ENCODE measurements at places on chromosomes 11 and 22. TPM values are rescaled to one million over a fixed set of nuclear protein-coding genes. Genes with fewer than 3 reads are reported as not detected.
A peak's percentile ranks its signal among the peaks of the same experiment; 100 is the strongest.

GRCh38 chr11:10538924-10539323 lies 2.1 kb downstream of the RNF141 start:
- no peak overlapping the region for H3K4me3 ChIP-seq
- no peaks in the 10 kb centered on the region for H3K27me3 ChIP-seq
- peaks cover under 1% of the 10 kb centered on the region for H3K36me3 ChIP-seq

DNA sequence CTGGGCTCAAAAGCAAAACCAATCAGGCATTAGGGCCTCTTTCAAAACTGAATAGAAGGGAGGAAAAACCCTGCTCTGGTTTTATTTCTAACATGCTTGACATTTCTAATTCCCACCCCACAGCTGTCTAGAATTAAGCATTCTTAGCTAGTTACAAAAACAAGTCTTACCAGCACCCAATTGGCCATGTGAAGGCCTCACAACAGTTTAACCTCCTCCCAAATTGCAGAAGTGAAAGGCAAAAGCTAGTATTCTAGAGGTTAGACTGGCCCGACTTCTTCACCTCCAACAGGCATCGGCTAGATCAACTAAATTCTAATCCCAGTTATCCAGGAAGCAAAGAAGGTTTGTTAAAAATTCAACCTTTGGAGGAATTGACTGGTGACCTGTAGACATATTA lies 6.5 kb downstream of the SF1 start:
- H3K4me1 ChIP-seq = peaks cover 96% of the 10 kb centered on the region
- H3K27ac ChIP-seq = peak overlapping the region; percentile 70
- DNase-seq = no peak
- H3K4me3 ChIP-seq = peak overlapping the region; percentile 48

DNA sequence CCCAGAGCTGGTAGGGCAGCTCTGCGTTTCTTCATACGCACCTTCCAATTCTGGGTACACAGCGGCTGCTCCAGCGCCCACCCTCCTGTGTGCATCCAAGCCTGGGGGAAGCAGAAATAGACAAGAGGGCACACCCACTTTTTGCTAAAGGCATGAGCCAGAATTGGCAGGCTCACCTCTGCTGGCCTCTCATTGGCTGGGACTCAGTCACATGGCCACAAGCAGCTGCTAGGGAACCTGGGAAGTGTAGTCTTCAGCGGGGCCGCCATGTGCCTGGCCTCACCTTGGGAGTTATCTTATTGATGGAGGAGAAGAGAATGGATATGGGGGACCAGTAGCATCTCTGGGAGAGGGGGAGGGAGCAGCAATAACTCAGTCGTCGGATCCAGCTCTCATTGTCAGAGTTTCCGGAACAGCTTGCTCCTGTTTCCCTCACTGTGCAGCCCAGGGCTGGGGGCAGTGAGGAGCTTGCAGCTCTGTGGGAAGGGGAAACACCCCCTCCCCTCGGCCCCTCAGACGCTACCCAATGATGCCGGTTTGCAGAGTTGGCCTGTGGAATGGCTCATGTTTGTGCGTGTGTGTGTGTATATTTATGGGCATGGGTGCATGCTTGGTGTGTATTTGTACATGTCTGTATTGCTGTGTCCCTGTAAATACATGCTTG lies 11.8 kb upstream of the MIEF1 start:
- peak; percentile 63 for DNase-seq
- H3K4me3 ChIP-seq = no peak overlapping the region
- H3K27ac ChIP-seq = no peak overlapping the region
- H3K4me1 ChIP-seq = no peaks in the 10 kb centered on the region
- no peaks in the 10 kb centered on the region for H3K27me3 ChIP-seq

GRCh38 chr11:83410605-83411565 lies 124.7 kb upstream of the CCDC90B start:
- no peak for DNase-seq
- no peaks in the 10 kb centered on the region for H3K4me1 ChIP-seq
- no peaks in the 10 kb centered on the region for H3K27me3 ChIP-seq
- no peak overlapping the region for H3K4me3 ChIP-seq
- H3K36me3 ChIP-seq = no peaks in the 10 kb centered on the region

DNA sequence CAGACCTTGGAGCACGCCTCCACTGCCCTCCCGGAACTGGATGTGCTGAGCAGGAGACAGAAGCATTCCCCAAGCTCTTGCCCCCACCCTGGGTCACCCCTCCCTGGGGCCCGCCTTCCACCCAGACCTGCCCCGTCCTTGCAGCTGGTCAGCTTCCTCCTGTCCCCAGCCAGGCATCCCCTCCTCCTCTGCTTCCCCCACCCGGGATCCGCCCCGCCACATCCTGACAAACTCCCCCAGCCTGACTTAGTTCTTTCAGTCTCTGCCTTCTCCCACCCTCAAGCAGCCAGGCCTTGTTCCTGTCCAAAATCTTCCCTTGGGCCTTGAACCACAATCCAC lies 1.1 kb upstream of the PLXNB2 start:
- peaks cover 13% of the 10 kb centered on the region for H3K4me1 ChIP-seq
- DNase-seq = no peak
- no peak overlapping the region for H3K27ac ChIP-seq
- no peak overlapping the region for H3K4me3 ChIP-seq

- H3K4me3 ChIP-seq = no peak overlapping the region
- H3K4me1 ChIP-seq = peaks cover 12% of the 10 kb centered on the region
- H3K27me3 ChIP-seq = no peaks in the 10 kb centered on the region
Measured at GRCh38 chr11:3823303-3823702, 14.9 kb downstream of the PGAP2 start.

- H3K27me3 ChIP-seq = no peaks in the 10 kb centered on the region
- no peak overlapping the region for H3K27ac ChIP-seq
- no peak for DNase-seq
Measured at GRCh38 chr11:73951797-73952196, 971 bp downstream of the DNAJB13 start.

DNA sequence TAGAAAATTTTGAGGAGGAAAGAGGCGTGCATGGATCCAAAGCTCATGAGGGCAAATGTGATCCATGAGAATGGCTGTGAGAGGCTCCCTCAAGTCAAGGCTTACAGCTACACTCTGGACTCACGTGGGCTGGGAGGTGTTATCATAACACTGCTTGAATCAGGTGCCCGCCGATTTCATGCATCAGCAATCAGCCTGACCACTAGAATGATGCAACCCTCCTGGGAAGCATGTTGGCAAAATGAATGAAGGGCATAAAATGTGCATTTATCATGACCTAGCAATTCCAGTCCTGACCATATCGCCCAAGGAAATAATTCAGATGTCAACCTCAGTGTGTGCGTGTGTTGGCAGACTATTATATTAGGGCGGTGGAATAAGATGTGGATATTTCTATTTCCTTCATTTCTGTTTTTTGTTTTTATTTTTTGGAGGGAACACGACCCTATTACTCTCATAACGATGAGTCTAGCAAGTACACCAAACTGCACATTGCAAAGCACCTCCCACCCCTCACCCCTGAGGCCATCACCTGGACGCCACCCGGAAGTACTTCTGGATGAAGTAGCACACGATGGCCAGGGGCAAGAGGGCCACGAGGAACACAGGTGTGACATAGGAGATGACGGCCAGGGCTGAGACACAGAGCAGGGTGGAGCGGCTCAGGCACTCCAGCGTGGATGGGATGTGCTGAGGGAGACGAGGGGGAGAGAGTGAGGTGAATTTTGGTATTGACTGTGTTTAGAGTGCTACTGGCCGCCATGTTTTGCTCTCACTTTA lies 15.7 kb upstream of the KCNJ11 start:
- no peaks in the 10 kb centered on the region for H3K36me3 ChIP-seq
- H3K27ac ChIP-seq = no peak overlapping the region
- H3K4me1 ChIP-seq = no peaks in the 10 kb centered on the region
- no peak overlapping the region for H3K4me3 ChIP-seq
- no peaks in the 10 kb centered on the region for H3K27me3 ChIP-seq
- no peak for DNase-seq

DNA sequence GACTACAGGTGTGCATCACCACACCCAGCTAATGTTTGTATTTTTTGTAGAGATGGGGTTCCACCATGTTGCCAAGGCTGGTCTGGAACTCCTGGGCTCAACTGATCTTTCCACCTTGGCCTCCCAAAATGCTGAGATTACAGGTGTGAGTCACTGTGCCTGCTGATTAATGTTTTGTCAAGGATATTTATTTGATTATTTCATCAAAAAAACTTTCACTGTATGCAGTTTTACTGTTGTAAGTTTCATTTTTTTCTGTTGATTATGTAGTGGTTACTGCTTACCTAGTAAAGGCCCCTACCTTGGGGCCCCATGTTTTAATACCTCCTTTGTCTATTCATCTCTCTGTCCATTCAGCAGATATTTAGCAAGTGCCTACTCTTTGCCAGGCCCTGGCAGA lies 16.7 kb upstream of the FAM168A start:
- peaks cover 2% of the 10 kb centered on the region for H3K27me3 ChIP-seq
- no peak for DNase-seq
- H3K4me3 ChIP-seq = no peak overlapping the region
- no peaks in the 10 kb centered on the region for H3K36me3 ChIP-seq
- H3K27ac ChIP-seq = no peak overlapping the region

- H3K4me1 ChIP-seq = peaks cover 29% of the 10 kb centered on the region
- H3K4me3 ChIP-seq = no peak overlapping the region
- peaks cover 57% of the 10 kb centered on the region for H3K36me3 ChIP-seq
- DNase-seq = no peak
Measured at GRCh38 chr11:33769542-33769941, 4.8 kb downstream of the FBXO3 start.

DNA sequence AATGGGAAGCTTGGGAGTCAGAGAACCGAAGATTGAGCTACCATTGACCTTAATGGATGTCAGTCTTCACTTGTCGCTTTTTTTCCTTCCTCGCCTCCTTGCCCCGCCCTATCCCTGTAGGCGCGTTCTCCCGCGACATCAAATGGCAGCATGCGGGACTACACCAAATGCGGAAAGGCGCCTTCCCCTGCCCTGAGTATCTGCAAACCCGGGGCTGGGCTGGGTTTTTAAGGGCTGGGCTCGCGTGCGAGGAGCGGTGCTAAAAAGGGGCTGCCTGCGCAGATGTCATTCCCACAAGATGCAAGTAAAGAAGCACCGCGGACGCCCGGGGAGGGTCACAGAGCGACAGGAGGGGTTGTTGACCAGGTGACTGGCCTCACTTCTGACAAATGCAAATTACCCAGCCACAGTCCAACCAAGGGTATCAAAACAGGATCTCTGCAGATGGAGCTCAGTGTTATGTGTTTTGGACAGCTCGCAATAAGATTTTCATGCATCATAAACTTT lies 4.7 kb upstream of the FAM111B start:
- H3K36me3 ChIP-seq = no peaks in the 10 kb centered on the region
- H3K27me3 ChIP-seq = no peaks in the 10 kb centered on the region
- no peak overlapping the region for H3K27ac ChIP-seq
- peak; percentile 29 for DNase-seq
- H3K4me1 ChIP-seq = peaks cover 24% of the 10 kb centered on the region

- no peak for DNase-seq
- no peaks in the 10 kb centered on the region for H3K4me1 ChIP-seq
- no peaks in the 10 kb centered on the region for H3K27me3 ChIP-seq
- no peaks in the 10 kb centered on the region for H3K36me3 ChIP-seq
Measured at GRCh38 chr11:20909995-20910726, 240.8 kb downstream of the NELL1 start.

DNA sequence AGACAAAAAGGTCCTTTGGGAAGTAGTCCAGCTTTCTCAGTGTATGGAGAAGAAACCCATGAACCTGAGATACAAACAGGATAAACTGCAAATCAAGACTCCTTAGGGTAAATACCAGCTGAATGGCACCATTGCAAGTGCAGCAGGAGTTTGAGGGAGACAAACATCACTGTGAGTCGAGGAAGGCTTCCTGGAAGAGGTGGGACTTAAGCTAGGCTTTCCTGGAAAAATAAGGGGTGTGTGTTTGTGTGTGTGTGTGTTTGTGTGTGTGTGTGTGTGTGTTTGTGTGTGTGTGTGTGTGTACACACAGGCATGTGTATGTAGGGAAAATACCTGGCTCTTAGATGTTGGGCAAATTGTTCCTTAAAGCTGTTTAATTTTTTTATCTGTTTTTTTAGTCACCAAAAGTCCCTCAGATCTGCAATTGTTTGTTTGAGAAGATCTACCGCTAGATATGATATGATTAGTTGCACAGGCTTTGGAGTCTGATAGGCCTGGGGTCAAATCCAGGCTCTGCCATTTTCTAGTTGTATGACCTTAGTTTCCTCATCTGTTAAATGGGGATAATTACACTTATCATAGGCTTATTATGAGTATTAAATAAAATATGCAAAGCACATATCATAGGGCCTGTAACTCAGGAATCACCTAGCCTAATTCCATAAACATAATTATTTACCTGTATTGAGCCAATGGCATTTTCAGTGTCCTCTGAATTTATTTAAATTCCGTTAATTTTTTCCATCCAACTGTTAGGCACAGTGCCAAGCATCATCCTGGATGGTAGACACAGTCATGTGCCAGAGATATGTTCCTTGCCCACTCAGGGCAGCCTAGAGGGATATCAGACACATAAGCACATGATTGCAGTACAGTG lies 85.6 kb upstream of the EED start:
- H3K27ac ChIP-seq = no peak overlapping the region
- H3K4me1 ChIP-seq = peaks cover 10% of the 10 kb centered on the region
- no peak for DNase-seq
- no peaks in the 10 kb centered on the region for H3K36me3 ChIP-seq

- H3K27ac ChIP-seq = no peak overlapping the region
- H3K36me3 ChIP-seq = no peaks in the 10 kb centered on the region
- H3K4me1 ChIP-seq = no peaks in the 10 kb centered on the region
- H3K4me3 ChIP-seq = no peak overlapping the region
- DNase-seq = no peak
Measured at GRCh38 chr11:34583818-34584217, 37.1 kb upstream of the EHF start.

DNA sequence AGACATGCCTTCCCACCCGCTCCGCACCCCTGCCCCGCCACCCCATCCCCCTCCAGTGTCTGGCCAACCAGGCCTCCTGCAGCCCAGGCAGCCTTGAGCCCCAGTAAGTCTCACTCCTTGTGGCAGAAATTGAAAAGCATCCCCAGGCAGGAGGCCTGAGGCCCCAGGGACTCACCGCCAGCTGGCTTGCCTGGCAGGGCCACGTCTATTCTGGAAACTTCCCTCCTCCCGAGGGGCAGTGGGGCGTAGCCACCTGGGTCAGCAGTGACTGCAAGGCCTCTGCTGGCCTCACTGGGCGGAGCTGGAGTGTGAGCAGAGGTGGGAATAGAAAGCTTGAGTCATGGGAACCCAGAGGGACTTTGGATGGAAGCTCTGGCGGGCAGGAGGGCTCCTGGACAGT lies 26.3 kb downstream of the ANO1 start:
- H3K27ac ChIP-seq = no peak overlapping the region
- DNase-seq = no peak
- H3K27me3 ChIP-seq = no peaks in the 10 kb centered on the region
- no peak overlapping the region for H3K4me3 ChIP-seq
- no peaks in the 10 kb centered on the region for H3K4me1 ChIP-seq
- no peaks in the 10 kb centered on the region for H3K36me3 ChIP-seq

The HIC2 gene
- polyA plus RNA-seq = 0.40 TPM

The OR56A3 gene
- not detected for polyA plus RNA-seq

The GGT5 gene
- polyA plus RNA-seq = not detected

The MB gene
- polyA plus RNA-seq = not detected

The C11orf16 gene
- polyA plus RNA-seq = not detected

The TANGO2 gene
- polyA plus RNA-seq = 43.2 TPM

The TMEM179B gene
- 151 TPM for polyA plus RNA-seq

The RTN4RL2 gene
- polyA plus RNA-seq = not detected

The MS4A12 gene
- not detected for polyA plus RNA-seq

Data from CD4-positive, CD25-positive, alpha-beta regulatory T cell (primary cell).